ENCODE measurements at places on chromosomes 1 and 21.

DNA sequence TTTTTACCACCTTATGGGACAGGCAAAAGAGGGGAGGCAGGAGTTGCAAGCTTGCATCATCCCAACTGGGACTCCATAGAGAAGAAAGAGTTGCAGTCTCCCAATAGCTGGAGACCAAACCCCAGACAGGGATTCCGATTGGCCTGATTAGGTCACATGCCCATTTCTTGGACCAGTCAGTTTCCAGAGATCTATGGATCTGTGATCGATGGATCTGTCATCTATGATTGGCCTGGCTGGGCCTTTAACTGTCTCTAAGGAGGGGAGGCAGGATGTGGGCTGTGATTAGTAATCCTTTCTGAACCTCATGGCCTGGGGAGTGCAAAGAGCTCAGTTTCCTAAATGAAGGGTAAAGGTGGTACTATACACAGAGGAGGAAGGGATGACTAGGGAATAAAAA lies 252.1 kb downstream of the MATN1 start:
- no peak for DNase-seq

DNA sequence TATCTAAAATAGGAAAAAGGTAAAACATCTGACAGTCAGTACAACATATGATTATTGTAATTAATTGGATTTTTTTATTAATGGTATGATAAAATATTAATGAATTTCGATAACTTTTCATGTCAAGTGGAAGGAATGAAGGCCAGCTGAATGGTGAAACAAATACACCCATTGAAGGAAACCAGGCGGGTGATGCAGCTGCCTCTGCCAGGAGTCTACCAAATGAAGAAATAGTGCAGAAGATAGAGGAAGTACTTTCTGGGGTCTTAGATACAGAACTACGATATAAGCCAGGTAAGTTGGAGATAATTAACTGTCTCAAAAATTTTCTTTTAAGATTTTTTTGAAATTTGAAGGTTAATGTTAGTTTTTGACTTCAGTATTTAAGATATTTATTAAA lies 3.2 kb downstream of the SON start:
- no peak for DNase-seq

- DNase-seq, result no peak
Measured at GRCh38 chr1:8574985-8575384, 242.5 kb downstream of the RERE start.

DNA sequence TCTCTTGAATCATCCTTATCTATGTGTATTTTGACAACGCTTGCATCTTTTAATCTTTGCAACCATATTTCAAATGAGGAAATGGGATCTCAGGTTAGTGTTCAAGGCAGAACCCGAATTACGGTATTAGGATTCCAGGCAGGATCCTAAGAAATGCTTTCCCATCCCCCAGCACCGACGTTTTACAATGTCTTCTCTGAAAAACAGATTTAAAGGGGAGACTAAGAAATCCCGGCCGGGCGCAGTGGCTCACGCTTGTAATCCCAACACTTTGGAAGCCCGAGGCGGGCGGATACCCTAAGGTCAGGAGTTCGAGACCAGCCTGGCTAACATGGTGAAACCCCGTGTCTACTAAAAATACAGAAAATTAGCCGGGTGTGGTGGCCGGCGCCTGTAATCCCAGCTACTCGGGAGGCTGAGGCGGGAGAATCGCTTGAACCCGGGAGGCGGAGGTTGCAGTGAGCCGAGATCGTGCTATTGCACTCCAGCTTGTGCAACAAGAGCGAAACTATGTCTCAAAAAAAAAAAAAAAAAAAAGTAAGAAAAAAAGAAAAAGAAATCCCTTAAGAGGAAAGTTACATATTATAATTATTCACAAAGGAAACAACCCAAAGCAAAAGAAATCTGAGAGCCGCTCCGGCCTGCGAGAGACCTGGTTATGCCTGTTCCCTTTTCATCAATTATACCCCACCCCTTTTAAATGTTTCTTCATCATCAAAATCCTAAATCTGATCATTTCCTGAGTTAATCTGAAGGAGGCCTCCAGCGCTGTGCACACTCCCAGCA lies 801 bp upstream of the GORAB start:
- peak; percentile 56 for DNase-seq

DNA sequence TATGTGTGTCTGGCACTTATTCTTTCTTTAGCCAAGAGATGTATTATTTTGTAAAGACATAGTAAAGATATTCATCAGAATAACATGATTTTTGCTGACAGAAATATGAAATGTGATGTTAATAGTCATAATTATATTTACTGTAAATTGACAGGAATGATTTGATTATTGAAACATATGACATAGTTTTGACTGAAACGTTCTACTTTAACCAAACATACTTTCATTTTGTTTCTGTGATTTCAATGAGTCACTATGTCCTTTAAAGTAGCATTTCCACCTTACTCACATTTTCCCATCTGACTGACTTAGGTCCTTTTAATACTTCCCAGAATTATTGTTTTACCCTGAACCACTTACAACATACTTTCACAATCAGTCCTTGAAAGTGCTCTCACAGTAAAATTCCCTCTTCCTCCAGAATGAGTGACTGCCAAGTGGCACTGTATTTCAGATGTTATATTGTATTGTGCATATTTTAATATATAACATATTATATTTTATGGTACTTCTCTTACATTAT lies 437.9 kb downstream of the NCAM2 start:
- DNase-seq, result no peak

DNA sequence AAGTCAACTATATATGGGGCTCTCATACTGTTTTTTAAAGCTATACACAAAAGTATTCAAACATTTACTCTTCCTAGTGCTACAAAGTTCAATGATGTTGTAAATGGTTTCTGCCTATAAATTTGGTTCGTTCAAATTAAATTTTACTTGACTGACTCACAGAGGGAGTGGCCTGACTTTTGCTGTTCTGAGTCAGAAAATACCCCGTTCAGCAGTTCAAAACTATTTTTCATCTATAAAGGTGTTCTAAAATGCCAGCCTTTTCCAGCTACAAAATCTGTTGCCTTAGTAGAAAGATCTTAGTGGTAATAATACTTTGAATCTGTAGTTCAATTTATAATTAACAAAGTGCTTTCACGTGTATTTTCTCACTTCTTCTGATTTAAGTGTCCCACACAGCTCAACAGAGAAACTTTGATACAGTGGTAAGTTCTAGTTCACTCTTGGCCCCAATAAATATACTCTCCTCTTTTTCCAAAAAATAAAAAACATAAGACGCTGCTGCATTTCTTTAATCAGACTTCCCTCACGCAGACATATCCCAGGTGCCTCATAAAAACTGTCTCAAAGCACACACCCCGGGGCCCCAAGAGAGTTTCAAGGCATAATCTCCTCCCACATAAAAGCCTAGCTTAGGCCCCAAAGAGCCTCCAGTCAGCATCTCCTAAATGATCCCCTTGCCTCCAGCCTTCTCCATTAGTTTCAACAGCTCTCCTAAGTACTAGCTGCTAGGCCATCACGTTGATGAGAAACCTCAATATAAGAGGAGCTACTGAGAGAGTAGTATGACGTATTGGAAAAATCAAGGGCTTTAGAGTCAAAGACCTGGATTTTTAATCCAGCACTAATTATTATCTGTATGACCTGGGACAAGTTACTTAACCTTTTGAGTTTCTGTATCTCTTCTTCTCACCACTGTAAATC lies 3.2 kb downstream of the PTP4A2 start:
- peak; percentile 75 for DNase-seq

DNA sequence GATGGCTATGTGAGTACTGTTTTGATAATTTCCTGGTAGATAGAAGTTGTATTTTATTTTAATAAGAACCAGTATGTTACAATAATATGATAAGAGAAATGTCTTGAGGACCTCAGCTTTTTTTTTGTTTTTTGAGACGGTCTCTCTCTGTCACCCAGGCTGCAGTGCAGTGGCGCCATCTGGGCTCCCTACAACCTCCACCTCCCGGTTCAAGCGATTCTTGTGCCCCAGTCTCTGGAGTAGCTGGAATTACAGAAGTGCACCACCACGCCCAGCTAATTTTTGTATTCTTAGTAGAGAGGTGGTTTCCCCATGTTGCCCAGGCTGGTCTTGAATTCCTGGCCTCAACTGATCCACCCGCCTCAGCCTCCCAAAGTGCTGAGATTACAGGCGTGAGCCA lies 968.1 kb upstream of the ADGRL4 start:
- no peak for DNase-seq

DNA sequence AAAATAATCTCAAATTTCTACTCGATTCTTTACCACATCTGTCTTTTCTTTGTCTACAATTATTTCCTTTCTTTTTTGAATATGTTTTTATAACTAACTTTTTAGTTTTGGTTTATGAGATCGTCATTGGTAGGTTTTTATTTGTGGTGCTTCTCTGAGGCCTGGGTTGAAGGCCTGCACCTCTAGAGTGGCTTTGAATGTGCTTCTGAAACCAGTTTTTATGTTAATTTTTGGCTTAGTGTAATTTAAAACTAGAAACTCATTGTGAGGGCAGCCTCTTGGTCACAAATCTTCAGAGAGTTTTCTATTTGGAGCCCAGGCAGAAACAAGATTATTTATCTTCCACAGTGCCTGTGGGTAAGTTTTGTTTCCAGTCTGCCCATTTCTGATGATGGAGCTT lies 187.0 kb downstream of the GPATCH2 start:
- DNase-seq, result no peak

DNA sequence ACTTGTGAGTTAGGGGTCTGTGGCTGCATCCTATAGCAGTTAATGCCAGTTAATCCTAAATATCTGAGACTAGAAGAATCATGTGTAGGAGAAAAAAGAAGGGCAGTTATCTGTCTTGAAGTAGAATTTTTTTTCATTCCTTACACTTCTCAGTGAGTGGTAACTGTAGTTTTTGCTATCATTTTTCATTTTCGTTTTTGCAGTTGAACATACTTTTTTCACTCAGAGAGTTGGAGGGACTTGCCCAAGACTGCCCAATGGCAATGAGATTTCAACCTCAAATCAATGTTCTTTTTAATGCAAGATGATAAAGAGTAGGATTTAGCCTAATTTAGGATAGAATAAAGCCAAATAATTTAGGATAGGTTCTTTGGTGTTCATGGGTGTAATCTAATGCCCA lies 5.5 kb downstream of the PRDX6 start:
- DNase-seq, result no peak

DNA sequence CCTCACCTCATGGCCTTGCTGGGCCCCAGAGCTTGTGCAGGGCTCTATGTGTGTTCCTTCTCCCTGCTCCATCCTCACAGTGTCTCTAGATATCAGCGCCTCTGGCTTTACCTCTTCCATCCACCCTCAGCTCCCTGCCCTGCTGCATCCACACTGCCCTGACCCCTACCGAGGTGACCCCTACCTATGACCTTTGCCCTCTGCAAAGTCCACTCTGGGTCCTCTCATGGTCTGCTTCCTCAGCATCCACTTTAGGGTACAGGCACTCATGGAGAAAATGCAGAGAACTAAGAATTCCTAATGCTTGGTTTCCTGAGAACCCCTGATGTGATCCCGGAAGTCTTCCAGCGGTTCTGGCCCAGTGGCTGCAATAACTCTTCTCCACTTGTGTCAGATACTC lies 46.9 kb upstream of the PAXBP1 start:
- no peak for DNase-seq

- peak; percentile 89 for DNase-seq
Measured at GRCh38 chr1:21337928-21338572, 47.8 kb upstream of the ECE1 start.

DNA sequence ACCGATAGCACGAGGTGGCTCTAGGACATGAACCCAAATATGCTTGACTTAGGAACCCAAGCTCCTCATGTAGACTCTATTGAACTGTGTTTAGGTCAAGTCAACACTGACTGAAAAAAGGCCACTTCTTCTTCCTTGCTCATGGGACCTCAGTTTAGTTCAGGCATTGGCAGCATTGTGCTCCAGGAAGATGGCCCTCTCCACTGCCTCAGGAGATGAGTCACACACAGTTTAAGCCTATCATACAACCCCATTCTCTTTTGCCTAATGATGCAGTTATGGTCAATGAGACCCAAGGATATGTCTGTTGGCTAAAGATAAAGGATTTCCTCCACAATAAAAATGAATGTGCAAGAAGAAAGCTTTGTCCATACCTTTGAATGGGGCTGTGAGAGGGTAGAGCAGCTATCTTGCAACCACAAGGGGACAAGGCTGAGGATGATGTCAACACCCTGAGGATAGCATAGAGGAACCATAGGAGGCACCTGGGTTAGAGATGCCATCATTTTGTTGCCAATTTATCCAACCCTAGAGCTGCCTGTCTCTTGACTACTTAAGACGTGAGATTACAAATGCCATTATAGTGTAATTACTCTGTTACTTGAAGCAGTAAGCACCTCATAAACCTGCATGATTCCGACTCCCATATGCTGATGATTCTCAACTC lies 3.0 kb upstream of the TRIM63 start:
- DNase-seq, result no peak

DNA sequence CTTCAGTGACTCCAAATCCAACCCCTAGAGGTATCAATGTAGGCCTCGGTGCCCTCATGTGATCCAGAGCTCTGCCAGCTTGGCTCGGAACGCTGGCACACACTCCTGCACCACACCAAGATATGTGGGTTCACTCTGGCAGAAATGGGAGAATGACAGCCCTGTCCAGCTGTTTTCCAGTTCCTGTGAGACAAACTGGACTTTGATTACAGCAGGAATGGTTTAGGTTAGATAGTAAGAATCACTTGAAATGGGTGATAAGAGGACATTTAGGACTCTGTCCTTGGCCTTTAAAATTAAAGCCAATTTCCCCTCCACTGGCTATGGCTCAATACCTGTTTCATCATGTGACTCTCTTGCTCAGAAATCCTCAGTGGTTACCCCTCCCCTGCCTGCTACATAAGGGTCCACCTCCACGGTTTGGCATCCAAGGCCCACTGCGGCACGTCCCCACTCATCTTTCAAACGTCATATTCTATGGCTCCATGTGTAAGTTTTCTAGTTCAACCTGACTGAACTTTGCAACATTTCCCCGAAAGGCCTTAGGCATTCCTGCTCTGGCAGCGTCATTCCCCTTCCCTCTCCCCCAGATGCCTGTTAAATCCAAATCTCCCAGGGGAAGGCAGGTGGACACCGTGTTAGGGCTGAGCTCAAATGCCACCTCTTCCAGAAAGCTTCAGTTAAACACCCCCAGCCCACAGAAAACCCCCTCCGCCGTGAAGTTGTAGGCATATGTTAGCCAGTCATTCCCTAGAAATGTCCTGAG lies 44.7 kb downstream of the PLEKHA6 start:
- DNase-seq, result no peak

DNA sequence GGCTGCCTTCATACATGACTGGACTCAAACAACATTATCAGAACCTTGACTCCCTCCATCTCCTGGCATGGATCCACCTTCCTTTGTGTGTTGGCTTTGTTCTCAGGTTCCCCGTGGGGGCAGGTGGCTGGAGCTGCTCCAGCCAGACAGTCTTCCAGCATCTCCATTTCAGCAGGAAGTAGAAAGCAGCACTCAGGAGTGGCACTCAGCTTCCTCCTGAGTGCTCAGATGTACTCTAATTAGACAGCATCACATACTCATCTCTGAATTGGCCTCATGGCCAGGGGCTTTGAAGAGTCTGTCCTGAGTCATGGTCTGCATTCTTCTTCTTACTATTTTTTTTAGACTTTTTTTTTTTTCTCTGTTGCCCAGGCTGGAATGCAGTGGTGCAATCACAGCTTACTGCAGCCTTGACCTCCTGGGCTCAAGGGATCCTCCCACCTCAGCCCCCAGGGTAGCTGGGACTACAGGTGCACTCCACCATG lies 27.9 kb downstream of the OVAAL start:
- peak; percentile 71 for DNase-seq

All from fibroblast of mammary gland (primary cell).